CMK (cell line): ENCODE measurements at places on chromosomes 3 and 15.

DNA sequence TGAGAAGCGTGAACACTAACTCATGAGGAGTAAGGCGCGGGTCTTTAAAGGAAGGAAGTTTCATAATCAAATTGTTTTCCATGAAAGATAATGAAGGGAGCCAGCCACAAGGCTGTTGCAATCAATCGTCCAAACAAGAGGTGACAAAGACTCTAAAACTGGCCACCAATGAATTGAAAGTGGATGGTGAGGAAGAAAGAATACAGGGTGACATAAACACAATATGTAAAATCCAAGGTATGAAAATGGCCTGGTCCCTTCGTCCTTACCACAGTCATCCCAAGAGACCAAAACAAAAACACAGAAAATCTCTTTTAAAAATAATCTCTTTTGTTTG lies 12.0 kb downstream of the CD86 start:
- DNase-seq = no peak

DNA sequence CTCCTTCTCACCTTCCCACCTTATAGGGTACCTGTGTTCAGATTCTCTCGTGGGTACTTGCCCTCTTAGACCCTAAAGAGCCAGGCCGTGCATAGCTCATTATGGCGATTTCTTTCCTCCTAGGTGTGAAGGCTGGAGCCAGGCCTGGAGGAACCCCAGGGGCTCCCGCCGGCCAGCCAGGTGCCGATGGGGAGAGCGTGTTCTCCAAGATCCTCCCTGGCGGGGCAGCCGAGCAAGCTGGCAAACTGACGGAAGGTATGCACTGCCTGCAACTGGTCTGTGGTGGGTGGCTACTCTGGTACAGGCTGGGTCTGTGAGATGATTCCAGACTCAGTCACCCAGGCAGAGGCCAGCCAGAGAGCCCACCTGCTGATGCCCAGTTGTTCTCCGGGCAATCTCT lies 9.9 kb upstream of the APEH start:
- DNase-seq = no peak

DNA sequence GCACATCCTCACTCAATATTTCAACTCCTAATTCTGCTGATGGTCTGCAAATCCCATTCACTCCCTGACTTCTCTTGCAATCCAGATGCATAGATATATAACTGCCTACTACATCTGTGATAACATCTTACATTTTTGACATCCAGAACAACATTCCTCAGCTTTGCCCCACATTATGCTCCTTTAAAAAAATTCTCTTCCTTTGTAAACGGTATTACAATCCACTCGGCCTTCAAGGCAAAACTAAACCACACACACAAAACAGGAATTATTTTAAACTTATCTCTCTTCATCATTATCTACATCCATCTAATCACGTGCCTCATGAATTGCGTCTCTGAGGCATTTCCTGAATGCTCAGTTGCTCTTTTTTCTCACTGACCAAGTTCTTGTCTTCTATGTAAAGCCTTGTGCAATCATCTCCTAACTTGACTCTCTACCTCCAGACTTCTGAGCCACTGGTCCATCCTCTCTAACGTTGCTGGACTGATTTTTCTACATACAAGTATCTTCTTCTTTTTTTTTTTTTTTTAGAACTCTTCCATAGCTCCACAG lies 117.0 kb downstream of the SATB1 start:
- no peak for DNase-seq

GRCh38 chr3:189606774-189607173 lies 24.4 kb upstream of the TP63 start:
- no peak for DNase-seq

DNA sequence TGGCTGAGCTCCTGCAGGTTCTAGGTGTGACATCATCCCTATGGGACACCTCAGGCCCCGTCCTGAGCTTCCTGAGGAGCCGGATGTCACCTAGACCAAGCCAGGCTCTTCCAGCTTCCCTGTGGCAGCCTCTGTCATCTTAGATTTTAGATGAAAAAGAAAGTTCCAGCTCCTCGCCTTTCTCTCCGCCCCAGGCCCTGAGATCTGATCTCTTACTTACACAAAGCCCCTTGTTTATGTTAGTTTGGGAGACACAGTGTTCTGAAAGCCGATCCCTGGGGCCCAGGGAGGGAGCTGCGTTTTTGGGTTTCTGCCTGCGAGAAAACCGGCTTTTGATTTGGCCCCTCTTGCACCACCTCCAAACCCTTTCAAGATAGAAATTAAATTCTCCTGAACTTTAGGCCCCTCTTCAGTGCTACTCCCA lies 40.2 kb upstream of the FAM107A start:
- DNase-seq = no peak
